ENCODE measurements at places on chromosomes 2 and 18.
A peak's percentile ranks its signal among the peaks of the same experiment; 100 is the strongest.

DNA sequence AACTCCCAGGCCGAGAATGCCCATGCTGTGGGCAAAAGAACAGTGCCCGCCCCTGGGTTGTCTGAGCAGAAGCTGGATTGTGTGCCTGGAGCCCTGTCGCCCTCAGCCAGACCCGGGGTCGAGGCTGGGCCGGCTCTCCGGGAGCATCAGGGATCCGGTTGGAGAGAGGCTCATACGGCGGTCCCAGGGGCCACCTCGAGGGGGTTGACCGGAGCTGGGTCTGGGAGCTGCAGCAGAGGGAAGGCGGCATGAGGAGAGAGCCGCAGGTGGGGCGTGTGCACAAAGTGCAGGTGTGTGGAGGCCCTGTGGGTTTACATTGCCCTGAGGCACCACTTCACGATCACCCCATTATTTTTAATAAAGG lies 39.5 kb downstream of the MBP start:
- no peak for DNase-seq

DNA sequence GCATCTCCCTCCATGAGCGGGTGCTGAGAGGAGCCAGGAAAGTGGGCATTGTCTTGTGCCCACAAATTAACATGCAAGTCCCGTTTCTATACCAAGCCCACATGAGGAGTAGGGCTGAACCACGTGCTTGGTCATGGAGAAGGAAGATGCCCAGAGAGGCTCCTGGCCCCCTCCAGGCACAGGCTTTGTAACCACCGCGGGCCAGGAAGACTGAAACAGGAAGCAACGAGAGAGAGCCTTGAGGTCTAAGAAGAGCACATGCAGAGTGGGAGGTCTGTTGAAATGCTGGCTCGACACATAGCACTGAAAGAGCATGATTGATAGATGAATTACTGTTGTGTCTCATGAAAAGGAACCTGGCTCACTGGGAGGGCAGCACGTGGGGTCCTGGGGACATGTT lies 36.3 kb downstream of the VWA3B start:
- DNase-seq = no peak

DNA sequence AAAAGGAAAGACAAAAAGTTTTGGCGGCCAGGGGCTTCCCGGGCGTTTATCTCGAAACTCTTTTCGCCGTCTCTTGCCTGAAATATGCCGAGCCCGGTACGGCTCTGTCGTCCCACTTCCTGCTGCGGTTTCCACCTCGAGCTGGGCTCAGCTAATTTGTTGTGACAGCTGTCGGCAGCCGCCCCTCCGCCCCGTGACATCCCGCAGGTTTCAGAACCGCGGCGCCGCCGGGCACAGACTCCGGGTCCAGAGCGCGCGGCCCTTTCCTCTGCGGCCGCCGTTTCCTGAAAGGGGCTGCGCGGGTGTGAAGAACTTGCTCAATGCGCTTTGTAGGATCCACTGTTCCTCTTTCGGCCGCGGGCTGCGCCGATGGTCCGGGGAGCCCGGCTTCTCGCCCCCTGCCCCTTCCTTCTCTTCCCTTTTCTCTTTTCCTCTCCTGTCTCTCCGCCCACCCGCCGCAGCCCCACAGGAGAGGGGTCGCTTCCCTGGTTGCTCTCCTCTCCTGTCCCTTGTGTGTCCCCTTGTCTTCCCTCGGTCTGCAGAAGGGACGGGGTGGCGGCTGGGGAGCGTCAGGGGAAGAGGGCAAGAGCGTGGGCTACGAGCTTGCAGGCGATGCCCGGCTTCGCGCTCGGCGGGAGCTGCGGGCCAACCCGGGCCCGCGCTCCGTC lies 648 bp downstream of the ARID5A start:
- peak; percentile 85 for DNase-seq

DNA sequence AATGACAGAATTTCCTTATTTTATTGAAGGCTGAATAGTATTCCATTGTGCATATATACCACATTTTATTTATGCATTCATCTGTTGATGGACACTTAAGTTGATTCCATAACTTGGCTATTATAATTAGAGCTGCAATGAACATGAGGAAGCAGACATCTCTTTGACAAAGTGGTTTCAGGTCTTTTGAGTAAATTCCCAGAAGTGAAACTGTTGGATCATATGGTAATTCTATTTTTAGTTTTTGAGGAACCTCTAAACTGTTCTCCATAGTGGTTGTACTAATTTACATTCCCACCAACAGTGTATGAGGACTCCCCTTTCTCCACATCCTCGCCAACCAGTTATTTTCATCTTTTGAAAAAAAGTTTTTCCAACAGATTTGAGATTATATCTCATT lies 77.5 kb downstream of the TMEM200C start:
- no peak for DNase-seq

GRCh38 chr2:26670171-26670570 lies 22.4 kb upstream of the KCNK3 start:
- DNase-seq = no peak

- no peak for DNase-seq
These were observed 248.9 kb downstream of the ANAPC1 start for GRCh38 chr2:111634995-111635538.

DNA sequence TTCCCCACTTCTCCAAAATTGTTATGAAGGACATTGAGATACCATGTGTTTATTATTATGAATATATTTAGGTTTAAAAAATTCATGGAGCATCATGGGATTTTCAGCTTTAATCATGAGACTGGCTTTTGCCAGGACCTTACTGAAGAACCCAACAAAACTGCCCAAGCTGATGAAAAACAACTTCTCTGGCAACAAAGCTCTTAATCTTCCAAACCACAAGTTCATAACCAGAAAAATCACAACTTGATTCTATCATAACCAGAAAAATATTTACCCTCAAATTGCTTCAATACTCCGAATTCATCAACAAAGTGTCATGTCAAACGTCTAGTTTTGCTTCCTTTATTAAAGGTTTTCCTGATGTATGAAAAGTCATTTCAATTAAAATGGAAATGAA lies 971.8 kb upstream of the ACVR2A start:
- DNase-seq = no peak

- no peak for DNase-seq
These were observed 359.6 kb downstream of the NR4A2 start for GRCh38 chr2:155972916-155973315.

GRCh38 chr2:3780477-3781402 lies 77.4 kb downstream of the DCDC2C start:
- peak; percentile 46 for DNase-seq

GRCh38 chr2:168490015-168490874 lies 34.2 kb downstream of the CERS6 start:
- DNase-seq = peak; percentile 95

- DNase-seq = no peak
These were observed 1356.2 kb upstream of the NXPH2 start for GRCh38 chr2:140136366-140136765.

DNA sequence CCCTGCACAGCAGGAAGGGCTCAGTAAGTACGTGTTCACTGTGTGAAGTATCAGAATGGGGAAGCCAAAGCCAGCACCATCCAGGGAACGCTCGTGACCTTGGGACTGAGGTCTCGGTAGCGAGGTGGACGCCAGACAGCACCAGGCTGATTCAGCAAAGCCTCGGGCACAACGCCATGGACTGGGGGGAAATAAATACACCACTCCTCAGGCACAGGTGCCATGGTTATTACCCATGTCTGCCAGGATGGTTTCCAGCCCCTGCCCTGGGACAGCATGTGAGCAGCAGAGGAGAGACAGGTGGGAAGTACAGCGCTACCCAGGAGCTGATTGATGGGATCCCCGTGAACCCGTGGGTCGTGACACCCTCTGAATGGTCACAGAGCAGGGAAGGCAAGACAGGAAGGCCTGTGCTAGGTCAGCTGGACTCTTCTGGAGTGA lies 53.0 kb downstream of the REEP1 start:
- no peak for DNase-seq

DNA sequence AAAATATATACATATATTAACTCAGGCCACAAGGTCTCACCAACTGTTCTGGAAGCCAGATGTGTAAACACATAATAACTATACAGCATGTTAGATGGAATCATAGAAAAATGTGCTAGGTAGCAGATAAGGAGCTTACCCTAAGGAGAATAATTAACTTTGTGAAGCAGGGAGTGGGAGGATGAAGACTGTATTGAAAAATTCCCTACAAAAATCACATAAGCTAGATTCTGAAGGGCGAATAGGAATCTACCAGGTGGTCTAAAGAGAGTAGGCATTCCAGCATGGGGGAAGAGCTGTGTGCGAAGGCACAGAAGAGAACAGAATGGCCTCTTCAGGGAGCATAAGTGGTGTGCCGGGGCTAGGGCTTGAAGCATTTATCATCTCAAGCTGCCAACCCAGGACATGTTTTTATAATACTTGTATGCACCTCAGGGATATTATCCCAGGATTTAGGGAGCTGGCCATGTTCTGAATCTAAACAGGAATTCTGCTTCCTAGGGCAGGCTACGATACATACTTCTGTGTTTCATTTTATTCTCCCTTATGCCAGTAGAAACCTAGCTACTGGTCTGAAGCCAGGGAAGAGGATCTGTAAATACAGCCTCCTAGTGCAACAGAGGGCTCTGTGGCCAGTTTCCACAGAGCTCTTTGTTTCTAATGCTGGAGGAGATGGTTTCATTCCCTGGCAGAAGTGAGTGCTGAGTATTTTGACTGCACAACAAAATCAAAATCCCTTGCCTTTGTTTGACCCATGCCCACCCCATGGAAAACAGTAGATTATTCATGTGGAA lies 56.7 kb downstream of the NEMP2 start:
- no peak for DNase-seq

- peak; percentile 24 for DNase-seq
These were observed 78.1 kb upstream of the YWHAQ start for GRCh38 chr2:9708683-9709538.

- DNase-seq = no peak
These were observed 721 bp downstream of the FHOD3 start for GRCh38 chr18:36298126-36298741.

- no peak for DNase-seq
These were observed 9.0 kb upstream of the EN1 start for GRCh38 chr2:118856330-118856977.

DNA sequence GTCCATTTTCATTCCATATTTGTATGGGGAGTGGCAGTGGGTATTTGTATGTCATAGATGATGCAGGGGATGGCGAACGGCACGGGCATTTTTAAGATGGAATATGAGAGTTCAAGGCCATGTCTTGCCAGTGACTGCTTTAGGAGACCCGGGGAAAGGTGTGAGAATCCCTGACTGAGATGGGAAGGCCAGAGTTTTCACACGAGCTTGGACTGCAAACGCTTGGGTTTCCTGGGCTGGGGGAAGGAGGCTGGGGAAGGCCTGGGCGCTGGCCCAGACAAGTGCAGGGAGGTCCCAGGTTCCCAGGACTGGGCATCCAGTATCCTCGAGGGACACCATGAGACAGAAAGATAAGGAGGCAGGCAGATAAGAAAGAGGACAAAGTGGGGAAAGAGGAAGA lies 35.2 kb downstream of the CNGA3 start:
- no peak for DNase-seq

DNA sequence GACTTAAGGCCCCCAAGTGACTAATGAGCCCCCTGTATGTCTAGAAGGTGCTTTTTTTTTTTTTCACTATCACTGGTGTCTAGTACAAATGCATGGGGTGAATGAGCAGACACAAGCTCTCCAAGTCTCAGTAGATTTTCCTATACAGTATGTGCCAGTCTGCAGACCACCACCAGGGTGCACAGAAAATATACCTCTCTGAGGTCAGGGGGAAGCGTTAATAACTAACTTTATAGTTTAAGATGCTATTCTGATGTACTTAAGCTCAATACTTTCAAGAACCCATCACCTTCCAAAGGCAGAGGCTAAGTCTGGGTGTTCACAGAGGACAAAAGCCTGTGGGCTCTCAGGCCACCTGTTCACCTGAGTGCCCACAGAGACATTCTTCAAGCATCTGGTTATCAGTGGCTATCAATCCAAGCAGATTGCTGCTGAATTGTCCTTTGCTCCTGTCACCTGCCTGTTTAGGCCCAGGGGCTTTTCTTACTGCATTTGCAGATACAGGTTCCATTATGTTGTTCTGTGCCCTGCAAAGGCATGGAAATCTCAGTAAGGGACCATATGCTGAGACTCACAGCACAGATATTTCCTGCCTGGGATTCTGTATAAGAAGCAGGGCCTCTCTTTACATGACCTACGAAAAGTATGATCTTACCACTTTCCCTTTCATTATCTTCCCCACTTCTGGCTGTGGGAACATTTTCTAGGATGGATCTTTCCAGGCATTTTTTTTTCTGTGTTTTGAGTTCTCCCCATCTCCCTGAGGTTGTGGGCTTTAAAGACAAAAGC lies 534.6 kb downstream of the TNS1 start:
- DNase-seq = no peak

GRCh38 chr2:168699844-168700417 lies 102.5 kb upstream of the NOSTRIN start:
- DNase-seq = no peak

DNA sequence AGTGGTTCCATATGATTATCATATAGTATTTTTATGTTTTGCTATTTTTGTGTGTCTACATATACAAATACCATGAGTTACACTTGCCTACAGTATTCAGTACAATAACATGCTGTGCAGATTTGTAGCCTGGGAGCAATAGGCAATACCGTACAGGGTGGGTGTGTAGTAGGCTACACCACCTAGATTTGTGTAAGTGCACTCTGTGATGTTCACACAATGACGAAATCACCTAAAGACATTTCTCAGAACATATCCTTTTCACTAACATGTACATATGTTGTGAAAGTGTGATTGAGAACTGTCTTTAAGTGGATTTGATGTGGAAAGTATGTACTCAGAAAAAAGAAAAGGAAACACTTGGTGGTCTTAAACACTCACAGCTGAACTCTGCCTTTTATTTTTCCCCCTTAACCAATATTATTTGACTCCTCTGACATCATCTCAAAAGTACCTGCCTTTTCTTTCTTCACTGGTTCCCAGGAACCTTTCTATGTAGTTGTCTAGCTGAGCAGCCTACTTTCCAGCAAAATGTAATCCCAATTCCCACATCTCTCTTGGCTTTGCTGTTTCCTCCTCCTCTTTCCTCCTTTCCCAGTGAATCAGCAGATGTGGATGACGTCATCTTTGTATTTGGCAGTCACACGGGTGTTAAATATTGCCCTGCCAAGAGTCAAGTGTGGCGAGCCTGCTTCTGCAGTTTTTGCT lies 47.7 kb downstream of the OSBPL6 start:
- DNase-seq = no peak

GRCh38 chr2:207181526-207182274 lies 16.0 kb upstream of the KLF7 start:
- no peak for DNase-seq

DNA sequence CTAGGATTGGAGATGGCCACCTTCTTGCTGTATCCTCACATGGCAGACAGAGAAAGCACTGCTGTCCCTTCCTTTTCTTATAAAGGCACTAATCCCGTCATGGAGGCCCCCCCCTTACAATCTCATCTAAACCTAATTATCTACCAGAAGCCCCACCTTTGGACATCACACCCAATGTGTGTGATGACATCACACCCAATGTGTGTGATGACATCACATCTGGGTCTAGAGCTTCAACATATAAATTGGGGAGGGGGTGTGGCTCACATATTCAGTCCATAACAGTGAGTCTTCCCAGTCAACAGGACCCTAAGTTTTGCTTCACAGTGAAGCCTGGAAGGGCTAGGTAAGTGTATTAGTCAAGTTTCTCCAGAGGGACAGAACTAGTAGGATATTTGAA lies 213.1 kb downstream of the NYAP2 start:
- DNase-seq = no peak

- DNase-seq = no peak
These were observed 188.7 kb downstream of the FTCDNL1 start for GRCh38 chr2:199662255-199662654.

- no peak for DNase-seq
These were observed 96.7 kb downstream of the CRACDL start for GRCh38 chr2:98839292-98839691.

- no peak for DNase-seq
These were observed 1200.4 kb upstream of the CDH2 start for GRCh38 chr18:29377346-29377745.

- no peak for DNase-seq
These were observed 856 bp downstream of the FAM228A start for GRCh38 chr2:24175631-24176187.

Data from GM12864 (cell line).